Stimulated activated naive B cell treated with anti-CD40 and anti-IgM and Interleukin-4, amounts not matched to agents 10 μg/mL and 1 μg/mL and 100 μg/mL, for 72 hours (primary cell): ENCODE measurements at places on chromosomes 7 and 10.
A peak's percentile ranks its signal among the peaks of the same experiment; 100 is the strongest.

DNA sequence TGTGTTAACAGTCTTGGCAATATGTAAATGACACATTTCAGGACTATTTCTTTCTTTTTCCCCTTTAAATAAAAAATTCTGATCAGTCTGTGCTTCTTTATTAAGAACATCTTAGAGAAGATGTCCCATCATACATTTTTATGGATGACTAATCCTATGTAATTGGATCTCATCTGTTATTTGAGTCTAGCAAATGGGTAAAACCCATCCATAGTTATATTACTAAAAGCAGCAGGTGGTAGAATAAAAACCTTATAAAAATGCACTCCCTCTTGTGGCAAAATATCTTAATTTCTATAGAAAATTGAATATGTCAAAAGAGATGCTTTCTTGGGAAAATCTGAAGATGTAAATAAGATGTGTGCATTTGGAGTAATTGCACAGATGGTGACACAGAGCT lies 35.3 kb downstream of the TRRAP start:
- no peaks in the 10 kb centered on the region for H3K27me3 ChIP-seq
- H3K4me3 ChIP-seq: no peak overlapping the region
- no peak for DNase-seq

- no peak overlapping the region for H3K4me3 ChIP-seq
- DNase-seq: no peak
- H3K4me1 ChIP-seq: peaks cover 9% of the 10 kb centered on the region
- no peaks in the 10 kb centered on the region for H3K27me3 ChIP-seq
- no peaks in the 10 kb centered on the region for H3K36me3 ChIP-seq
- H3K27ac ChIP-seq: no peak overlapping the region
These were observed 73.2 kb downstream of the INHBA start for GRCh38 chr7:41629711-41630111.

DNA sequence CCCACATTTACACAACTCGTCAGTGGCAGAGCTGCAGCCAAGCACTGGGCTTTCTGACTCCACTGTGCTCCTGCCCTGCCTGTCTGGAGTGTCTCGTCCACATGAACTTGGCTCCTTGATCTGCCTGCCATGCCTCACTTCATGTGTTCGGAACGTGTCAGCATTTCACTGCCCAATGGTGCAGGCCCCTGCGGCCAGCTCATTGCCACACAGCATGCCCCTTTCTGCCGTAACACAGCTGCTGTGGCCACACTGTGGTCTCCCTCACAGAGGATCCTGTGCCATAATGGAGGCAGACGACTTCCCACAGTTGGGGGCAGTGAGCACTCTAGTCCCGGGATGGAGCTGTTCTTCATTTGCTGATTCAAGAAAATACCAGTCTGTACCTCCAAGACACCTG lies 94.2 kb upstream of the GJD4 start:
- no peak for DNase-seq
- no peaks in the 10 kb centered on the region for H3K27me3 ChIP-seq
- H3K27ac ChIP-seq: no peak overlapping the region

DNA sequence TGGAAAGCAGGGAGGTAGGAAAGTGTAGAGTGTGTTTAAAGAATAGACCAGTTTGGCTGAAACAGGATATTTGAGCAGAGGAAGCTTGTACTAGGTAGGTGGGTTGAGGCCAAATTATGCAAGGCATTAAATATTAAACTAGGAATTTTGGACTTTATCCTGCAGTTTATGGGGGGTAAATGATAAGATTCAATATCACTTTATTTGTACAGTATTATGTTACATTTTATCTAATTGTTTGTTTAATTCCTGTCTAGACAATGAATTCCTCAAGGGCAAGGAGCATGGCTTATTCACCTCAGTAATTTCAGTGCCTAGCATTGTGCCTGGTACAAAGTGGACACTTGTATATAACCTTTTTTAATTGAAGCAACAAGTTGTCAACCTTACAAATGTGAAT lies 125.9 kb downstream of the CFTR start:
- H3K4me1 ChIP-seq: no peaks in the 10 kb centered on the region
- H3K27ac ChIP-seq: no peak overlapping the region
- no peak for DNase-seq
- no peak overlapping the region for H3K4me3 ChIP-seq
- no peaks in the 10 kb centered on the region for H3K36me3 ChIP-seq

DNA sequence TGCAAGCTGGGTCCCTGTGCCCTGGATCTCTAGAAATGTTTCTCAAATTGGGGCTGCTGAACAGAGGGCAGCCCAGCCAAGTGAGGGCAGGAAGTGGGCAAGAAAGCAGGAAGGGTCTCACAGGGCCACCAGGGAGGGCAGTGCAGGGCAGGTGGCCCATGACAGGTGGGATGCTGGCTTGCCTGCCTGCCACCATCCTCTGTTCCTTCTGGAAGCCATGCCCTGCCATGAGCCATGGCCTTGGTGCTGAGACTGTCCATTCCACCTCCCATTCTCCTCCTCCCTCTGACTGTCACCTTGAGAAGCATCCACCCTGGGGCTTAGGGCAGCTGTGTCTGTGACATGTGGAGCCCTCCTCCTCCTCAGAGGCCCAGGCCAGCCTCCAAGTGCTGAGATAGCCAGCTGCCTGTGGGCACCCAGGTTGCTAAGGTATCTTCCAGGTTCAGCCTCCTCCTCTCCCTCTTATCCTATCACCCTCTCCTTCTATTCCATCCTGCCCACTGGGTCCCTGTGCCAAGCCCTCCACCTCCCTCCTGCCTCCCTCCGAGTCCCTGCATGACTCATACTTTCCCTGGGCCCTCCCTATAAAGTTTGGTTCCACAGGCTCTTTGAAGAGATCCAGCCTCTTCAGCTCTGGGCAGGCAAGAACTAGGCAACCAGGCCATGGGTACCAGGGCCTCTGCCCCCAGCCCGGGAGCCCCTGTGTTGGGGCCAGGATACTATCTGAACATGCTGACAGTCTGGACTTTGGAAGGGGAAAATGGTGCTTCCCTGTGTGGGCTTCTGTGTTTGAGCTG lies 1.3 kb downstream of the VSIR start:
- peak overlapping the region; percentile 85 for H3K4me3 ChIP-seq
- no peaks in the 10 kb centered on the region for H3K27me3 ChIP-seq
- H3K36me3 ChIP-seq: no peaks in the 10 kb centered on the region
- peaks cover 67% of the 10 kb centered on the region for H3K4me1 ChIP-seq
- no peak for DNase-seq

DNA sequence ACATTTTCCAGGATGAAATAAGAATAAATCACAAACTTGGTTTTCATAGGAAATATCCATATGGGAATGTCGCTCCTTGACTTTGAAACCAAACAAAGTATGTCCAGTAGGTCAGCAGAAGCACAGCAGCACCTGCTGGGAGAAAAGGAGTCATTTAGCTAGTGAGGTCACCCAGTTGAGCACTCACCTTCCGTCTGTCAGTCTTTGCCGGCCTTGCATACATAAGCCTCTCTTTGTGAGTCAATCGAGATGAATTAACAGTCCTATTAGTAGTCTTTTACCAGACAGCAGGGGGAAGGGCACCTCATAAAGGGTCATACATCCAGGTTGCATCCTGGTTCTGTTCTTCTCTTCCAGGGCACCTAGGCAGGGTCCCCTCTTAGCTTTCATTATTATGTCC lies 232.5 kb upstream of the FZD1 start:
- peaks cover 39% of the 10 kb centered on the region for H3K36me3 ChIP-seq
- H3K27ac ChIP-seq: no peak overlapping the region
- no peaks in the 10 kb centered on the region for H3K27me3 ChIP-seq
- peaks cover 47% of the 10 kb centered on the region for H3K4me1 ChIP-seq

GRCh38 chr7:55239406-55239805 lies 125.7 kb upstream of the LANCL2 start:
- H3K4me3 ChIP-seq: no peak overlapping the region
- no peaks in the 10 kb centered on the region for H3K36me3 ChIP-seq
- H3K27ac ChIP-seq: no peak overlapping the region
- DNase-seq: no peak
- no peaks in the 10 kb centered on the region for H3K4me1 ChIP-seq

DNA sequence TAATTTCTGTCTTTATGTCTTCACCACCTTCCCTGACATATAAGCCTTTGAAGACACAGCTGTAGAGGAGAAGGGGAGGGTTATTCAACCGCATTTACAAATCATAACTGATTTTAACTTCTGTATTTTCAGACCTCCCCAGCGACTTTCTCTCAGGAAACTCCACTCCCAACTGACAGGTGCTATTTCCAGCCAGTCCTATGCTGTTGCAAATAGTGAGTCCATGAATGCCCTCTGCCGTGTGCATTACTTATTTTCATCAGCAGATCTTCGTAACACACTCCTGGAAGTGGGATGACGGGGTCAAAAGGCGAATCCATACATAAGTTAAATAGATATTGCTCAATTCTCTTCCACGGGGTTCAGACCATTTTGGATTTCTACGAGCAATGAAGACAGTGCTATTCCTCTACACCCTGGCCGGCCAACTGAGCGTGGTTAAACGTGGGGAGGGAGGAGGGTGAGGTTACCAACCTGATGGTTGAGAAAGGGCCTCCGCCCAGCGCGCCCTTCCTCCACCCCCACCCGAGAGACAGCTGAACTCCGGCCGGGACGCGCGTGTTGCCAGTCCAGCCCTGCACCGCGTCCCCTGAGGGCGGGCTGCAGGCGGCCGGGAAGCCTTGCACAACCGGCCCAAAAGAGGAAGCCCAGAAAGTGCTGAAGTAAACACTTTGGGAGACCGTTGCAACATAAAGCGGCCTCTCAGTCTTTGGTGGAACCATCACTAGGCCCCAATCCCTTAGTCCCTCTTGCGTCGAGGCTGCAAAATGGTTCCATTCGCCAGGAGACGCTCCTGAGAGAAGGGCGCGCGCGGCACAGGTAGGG lies at the start of gene APBB1IP:
TSS of gene APBB1IP (plus strand) at position 705 of the 825 bp plus-strand sequence. CDS start 53,986 bp downstream, outside the sequence.
- H3K4me1 ChIP-seq: peaks cover 46% of the 10 kb centered on the region
- H3K36me3 ChIP-seq: peaks cover 16% of the 10 kb centered on the region
- peak within 1 kb of the TSS; percentile 92 for H3K4me3 ChIP-seq

DNA sequence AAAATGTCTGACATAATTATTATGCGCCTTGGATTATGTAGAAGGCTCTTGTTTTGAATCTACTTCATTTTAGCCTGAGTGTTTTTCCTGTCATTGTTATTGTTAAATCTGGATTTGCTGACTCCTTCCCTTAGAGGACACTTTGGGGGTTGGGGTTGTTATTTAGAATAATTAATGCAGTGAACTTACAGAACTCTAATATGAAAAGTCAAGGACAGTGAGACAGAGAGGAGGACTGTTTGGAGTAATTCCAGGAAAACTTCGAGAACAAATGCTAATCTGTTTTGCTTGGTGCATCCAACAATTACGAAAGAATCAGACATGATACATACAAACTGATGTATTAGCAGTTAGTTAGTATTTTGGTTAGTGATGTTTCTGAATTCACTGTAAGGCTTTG lies 146.1 kb downstream of the ABCA13 start:
- no peak overlapping the region for H3K27ac ChIP-seq
- no peak overlapping the region for H3K4me3 ChIP-seq
- no peaks in the 10 kb centered on the region for H3K4me1 ChIP-seq
- no peak for DNase-seq
- H3K27me3 ChIP-seq: no peaks in the 10 kb centered on the region

DNA sequence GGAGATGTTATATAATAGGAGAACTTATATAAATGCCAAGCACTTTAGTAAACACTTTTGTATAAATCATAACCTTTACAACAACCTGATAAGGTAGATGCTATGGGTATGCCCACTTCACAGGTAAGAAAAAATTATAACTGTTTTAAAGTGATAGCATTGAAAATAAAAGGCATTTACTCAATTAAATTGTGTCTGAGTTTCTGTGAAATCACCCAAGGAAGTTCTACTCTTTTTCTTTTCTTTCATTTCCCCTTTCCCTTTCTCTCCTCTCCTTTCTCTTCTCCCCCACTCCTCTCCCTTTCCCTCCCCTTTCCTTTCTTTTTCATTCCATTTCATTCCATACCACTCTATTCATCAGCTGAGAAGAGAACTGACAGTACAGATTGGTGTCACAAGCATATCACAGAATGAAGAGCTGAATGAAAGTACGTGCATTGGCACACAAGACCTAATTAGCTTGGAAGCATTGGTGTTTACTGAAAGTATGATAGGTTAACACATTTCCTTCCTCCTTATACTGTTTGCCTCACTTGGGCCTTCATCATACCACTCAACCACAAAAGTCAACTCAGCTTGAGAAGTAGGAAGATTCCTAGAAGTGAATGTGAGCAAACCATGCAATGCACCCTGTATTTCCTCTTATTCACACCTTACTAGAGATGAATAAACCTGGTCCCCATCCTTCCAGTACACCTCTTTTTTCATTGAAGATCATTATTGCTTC lies 117.9 kb upstream of the AGR3 start:
- H3K36me3 ChIP-seq: no peaks in the 10 kb centered on the region
- H3K4me1 ChIP-seq: peaks cover 7% of the 10 kb centered on the region
- no peaks in the 10 kb centered on the region for H3K27me3 ChIP-seq
- no peak for DNase-seq

DNA sequence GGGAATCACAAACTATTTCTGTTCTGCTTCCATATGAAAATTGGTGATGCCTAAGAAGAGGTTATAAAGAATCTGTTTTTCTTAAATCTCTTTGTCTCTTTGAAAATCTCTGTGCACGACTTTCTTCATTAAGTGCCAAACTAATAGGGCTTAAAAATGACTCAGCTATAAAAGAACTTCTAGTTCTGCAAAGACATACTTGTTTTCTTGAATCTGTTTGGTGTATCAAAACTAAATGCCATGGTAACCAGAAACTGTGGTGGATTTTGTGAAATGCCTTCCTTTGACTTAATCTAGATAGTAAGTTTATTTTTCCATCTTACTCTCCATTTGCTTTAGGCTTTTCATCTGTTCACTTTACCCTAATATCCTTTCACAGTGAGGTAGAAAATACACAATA lies 417.8 kb downstream of the PARD3 start:
- no peaks in the 10 kb centered on the region for H3K27me3 ChIP-seq
- no peaks in the 10 kb centered on the region for H3K36me3 ChIP-seq
- no peak overlapping the region for H3K4me3 ChIP-seq
- no peaks in the 10 kb centered on the region for H3K4me1 ChIP-seq
- no peak overlapping the region for H3K27ac ChIP-seq
- no peak for DNase-seq

GRCh38 chr7:8511855-8512254 lies 78.4 kb downstream of the NXPH1 start:
- H3K4me1 ChIP-seq: no peaks in the 10 kb centered on the region
- H3K27me3 ChIP-seq: no peaks in the 10 kb centered on the region
- no peak overlapping the region for H3K27ac ChIP-seq
- no peaks in the 10 kb centered on the region for H3K36me3 ChIP-seq
- no peak for DNase-seq
- no peak overlapping the region for H3K4me3 ChIP-seq

- H3K27ac ChIP-seq: peak overlapping the region; percentile 76
- no peaks in the 10 kb centered on the region for H3K27me3 ChIP-seq
- no peak for DNase-seq
- H3K4me3 ChIP-seq: no peak overlapping the region
These were observed 261.6 kb downstream of the CELF2 start for GRCh38 chr10:11279314-11279713.

GRCh38 chr7:51430480-51431086 lies 114.0 kb upstream of the COBL start:
- H3K27ac ChIP-seq: no peak overlapping the region
- peak; percentile 6 for DNase-seq
- H3K27me3 ChIP-seq: peaks cover 12% of the 10 kb centered on the region
- H3K4me3 ChIP-seq: no peak overlapping the region
- no peaks in the 10 kb centered on the region for H3K4me1 ChIP-seq
